ENCODE measurements at places on chromosomes 13 and 19.

- peak; percentile 68 for DNase-seq
Observed at GRCh38 chr13:43785650-43786471, 911 bp downstream of the ENOX1 start.

GRCh38 chr19:41403181-41403970 is 5.8 kb downstream of the BCKDHA start:
- DNase-seq, result no peak

- peak; percentile 66 for DNase-seq
Observed at GRCh38 chr19:17079710-17080439, 4.3 kb downstream of the MYO9B start.

DNA sequence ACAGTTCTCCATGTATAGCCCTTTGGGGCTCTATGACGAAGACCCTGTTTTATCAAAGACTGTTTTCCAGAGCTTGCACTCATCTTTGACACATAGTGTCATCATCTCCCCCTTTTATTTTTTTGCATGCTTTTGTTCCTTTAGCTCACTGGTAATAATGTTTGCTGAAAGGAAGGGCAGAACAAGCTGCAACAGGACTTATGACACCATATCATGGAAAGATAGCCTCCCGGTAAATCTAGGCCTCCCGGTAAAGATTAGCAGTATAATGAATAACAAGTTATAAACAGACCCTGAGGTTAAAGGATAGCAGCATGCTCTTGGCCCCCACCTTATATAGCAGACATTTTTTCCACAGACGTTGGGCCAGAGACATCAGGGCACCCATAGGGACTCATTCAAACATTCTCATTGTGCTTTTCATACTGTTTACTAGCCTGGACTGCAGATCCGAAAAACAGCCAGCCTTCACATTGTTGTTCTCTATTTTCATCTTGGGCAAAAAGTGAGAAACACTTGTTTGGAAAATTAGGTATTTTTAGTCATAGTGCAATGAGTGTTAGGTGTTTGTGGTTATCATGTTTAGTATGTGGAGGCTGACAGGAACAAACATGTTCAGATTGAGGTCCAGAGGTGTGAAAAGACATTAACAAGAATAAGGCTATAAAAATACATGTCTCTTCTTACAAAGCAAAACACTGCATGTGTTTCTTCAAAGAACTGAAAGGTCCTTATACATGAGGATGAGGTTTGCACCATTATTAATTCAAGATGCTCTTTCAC is 136.9 kb upstream of the SPRY2 start:
- no peak for DNase-seq

DNA sequence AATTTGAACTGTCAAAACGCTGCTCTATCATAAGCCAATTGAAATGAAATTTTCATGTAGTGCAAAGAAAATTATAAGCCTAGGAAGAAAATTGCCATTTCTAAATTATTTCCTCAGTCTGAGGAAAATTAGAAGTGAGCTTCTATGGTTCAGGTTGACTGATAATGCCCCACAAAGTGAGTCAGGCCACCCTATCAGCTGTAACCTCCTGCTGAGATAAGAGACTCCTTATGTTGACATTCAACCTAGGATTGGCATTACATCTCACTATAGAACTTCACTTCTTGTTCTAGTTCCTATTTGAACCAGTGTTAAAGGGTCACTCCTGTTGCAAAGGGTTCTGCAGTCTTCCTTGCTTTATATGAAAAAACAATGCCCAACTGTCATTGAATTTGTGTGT is 32.6 kb upstream of the RFC3 start:
- no peak for DNase-seq

GRCh38 chr13:107276936-107277335 is 709.0 kb upstream of the ARGLU1 start:
- DNase-seq, result no peak

DNA sequence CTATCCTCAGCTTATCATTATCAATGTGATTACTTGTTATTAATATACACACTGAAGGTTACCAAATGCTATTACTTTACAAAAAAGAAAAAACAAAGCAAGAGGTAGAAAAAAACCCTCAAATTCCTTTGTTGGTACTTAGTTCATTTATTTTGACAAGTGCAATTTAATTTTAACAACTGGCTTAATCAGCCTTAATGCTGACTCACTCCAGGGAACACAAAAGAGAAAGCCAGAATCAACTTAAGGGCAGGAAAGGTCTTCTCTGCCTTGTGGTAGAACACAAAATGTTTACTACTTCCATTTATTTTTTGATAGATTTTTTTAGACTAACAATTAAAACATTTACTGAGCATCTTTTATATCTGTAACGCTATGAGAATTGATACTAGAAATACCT is 417.1 kb downstream of the PCDH17 start:
- no peak for DNase-seq

- no peak for DNase-seq
Observed at GRCh38 chr19:2354670-2355069, 5.4 kb upstream of the TMPRSS9 start.

DNA sequence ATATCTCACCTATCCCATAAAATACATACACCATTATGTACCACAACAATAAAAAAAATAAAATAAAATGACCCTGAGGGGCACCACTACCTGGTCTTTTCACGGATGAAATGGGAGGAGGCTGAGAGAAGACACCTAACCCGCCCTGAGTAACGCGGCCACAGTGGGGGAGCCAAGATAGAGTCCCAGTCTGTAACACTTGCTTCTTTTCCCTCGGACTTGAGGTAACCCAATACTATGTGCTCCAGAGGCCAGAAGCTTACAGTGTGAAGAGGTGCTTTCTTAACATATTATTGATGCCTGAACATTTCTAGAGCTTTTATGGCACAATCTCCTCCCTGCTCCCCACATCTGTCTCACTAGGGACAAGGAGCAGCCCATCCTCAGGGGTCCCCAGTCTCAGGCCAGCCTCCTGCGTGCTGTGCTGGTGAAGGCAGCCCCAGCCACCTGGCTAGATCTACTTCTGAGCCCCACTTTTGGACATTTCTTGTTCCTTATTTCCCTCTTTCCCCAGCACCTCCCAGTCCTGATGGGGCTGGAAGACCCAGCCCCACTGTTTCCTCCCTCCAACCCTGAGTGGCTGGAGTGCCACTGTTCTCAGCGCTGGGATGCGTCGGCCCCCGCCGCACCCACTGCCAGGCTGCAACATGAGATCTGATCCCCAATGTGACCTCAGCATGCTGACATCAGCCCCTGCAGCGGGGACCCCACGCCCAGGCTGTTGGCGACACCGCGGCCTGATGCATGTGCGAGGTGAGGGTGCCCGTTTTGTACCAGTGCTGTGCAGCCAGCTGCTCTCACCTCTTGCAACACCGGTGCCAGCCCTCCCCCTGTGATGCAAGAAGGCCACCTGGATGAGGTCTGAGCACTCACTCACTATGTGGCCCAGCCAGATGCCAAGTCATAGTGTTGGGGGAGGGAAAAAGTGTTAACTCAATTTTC is 143.3 kb downstream of the DCLK1 start:
- DNase-seq, result no peak

DNA sequence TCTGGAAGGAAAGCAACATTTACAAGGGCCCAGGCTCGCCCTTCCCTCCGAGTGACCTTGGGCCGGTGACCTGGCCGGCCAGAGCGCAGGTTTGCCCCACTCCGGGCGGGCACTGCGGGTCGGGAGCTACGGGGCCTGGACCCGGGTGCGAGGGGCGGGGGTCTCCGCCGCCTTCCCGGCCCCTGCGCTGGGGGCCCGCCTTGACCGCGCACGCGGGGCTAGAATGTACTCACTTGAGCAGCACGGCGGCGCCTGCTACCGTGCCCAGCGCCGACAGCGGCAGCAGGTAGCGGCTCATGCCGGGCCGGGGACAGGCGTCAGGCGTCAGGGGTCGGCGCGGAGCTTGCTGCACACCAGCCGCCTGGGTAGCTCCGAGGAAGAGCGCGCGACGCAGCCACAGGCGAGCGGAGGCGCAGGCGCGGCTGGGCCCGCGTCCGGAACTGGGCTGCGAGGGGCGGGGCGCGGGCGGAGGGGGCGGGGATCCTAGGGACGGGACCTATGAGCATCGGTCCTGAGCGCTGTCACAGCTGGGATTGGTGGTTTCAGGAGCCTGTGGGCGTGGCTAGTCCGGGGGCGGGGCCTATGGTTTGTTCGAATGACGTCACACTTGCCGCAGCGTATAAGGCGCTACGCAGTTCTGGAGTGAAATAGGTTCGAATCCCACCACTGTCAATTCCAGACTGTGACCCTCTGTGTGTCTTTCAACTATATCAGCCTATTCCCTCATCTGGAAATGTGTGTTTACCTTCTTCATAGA is at the start of gene RDH13:
Gene RDH13 (minus strand): TSS at position 414 of the 757 bp plus-strand sequence. CDS start 116 bp downstream, at position 298.
- peak; percentile 99 for DNase-seq

- DNase-seq, result no peak
Observed at GRCh38 chr13:46901721-46902120, 4.9 kb upstream of the HTR2A start.

- no peak for DNase-seq
Observed at GRCh38 chr13:110471156-110471832, 90.2 kb downstream of the RAB20 start.

DNA sequence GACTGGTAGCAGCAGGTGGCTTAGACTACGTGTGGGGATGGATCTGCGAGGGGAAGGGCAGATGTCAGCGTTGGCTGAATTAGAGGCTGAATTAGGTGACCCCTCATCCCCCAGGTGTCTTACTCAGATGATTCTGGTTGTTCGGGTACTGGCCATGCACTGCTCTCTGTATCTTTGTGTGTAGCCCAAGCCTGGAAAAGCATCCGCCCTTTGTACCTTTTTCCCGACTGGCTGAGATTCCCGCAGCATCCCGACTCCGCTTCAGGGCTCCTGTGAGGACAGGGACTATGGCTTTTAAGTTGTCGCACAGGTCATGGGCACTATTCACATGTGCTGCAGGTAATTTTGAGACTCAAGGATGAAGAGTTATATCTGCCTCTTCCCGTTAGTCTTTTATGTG is 7.2 kb downstream of the TFDP1 start:
- no peak for DNase-seq

DNA sequence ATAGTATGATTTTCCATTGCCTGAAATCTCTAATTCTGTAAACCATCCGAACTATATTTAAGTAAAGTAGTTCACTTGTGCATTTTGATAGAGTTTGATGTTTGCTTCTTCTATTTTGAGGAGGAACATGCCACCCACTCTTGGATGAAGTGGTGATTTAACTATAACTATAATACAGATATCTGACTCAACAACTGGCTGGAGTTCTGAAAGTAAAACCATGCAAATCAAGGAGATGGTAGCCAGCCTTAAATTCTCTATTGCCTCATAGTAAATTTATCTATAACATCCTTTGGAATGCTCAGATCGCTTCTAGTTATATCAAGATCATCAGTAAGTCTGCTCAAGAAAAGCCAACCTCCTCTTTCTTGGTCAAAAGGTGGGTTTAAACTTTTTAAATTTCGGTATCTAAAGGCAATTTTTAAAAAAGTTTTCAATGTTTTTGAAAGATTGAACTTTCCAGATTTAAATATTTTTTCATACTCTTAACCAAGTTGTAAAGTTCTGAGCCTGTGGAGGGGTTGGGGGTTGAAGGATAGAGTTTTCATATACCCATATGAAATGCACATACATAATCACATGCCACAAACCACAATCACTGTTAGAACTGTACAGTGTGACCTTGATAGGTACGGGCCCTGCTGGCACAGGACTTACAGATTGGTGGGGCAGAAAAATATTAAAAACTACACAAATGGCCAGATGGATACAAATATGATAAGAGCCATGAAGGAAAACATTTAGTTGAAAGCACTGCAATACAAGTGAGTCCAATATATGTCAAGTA is 90.5 kb upstream of the RFC3 start:
- no peak for DNase-seq

GRCh38 chr13:62593804-62594203 is 1178.2 kb upstream of the PCDH20 start:
- DNase-seq, result no peak

GRCh38 chr13:35474496-35475211 is 1.8 kb downstream of the MAB21L1 start:
- DNase-seq, result no peak

DNA sequence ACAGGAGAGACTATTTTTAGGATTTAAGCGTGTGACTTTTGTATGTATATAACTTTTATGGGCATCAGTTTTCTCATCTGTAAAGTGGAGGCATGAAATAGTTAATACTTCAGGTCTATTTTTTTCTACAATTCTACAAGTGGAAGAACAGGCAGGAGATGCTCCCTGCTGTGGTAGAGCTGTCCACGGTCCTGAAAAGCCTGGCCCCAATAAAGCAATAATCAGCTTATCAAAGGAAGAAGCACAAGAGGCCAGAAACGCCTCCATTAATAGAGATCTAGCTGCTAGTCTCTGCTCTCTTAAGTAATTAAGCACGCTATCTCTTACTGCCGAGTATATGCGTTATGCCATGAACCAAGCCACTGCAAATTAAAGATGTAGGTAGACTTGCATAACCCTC is 28.0 kb upstream of the WASF3 start:
- DNase-seq, result no peak

- no peak for DNase-seq
Observed at GRCh38 chr19:43581467-43581866, 5.9 kb downstream of the PINLYP start.

GRCh38 chr19:37966211-37966661 is 59.2 kb downstream of the SIPA1L3 start:
- no peak for DNase-seq

- DNase-seq, result no peak
Observed at GRCh38 chr19:12623361-12624031, 12.8 kb downstream of the ZNF791 start.

GRCh38 chr19:16074488-16075365 is 1.6 kb upstream of the TPM4 start:
- no peak for DNase-seq

DNA sequence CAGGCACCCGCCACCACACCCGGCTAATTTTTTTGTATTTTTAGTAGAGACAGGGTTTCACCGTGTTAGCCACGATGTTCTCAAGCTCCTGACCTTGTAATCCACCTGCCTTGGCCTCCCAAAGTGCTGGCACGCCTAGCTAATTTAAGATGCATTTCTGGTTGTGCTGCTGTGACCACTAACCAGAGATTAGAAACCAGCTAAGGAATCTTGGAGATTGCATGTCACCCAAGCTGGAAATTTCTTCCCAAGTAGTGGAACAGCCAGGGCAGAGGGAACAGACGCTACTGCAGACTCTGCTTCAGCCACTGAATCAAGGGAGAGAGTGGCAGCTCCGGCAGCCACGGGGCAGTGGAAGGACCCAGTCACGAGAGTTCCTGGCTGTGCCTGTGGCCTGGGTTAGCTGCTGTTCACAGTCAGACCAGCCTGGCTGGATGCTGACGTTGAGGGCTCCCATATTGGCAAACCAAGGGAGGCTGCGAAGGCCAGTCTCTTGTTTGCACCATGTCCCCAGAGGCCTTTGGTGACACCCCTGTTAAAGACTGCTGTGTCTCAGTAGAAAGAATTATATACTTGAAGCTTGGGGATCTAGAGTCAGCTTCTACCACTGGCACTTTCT is 7.9 kb downstream of the TPM4 start:
- no peak for DNase-seq

Measured in breast epithelium (tissue), 4 donors.